ENCODE measurements at places on chromosomes 4 and X.

DNA sequence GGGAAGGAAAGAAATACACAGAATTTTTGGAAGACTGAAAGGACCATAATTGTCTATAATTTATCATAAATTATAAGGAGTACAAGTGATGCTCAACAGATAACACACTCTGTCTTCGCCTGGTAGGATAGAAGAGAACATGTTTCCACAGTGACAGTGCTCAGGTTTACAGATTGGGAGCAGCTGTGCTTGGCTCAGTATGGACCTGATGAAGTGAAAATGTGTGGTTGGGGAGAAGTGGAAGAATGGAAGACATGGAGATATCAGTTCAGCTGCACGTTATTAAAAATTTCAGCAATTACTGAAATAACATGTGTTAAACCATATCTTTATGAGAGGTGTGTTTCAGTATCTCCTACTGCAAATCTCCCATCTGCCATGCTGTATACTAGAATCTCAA lies 90.6 kb downstream of the TLL1 start:
- no peak for DNase-seq

- no peak for DNase-seq
Observed at GRCh38 chrX:41033299-41033698, 51.9 kb upstream of the USP9X start.

GRCh38 chr4:26867914-26868684 lies 7.5 kb downstream of the STIM2 start:
- DNase-seq, result no peak

GRCh38 chr4:185142564-185142911 lies 528 bp upstream of the SLC25A4 start:
- DNase-seq, result no peak

DNA sequence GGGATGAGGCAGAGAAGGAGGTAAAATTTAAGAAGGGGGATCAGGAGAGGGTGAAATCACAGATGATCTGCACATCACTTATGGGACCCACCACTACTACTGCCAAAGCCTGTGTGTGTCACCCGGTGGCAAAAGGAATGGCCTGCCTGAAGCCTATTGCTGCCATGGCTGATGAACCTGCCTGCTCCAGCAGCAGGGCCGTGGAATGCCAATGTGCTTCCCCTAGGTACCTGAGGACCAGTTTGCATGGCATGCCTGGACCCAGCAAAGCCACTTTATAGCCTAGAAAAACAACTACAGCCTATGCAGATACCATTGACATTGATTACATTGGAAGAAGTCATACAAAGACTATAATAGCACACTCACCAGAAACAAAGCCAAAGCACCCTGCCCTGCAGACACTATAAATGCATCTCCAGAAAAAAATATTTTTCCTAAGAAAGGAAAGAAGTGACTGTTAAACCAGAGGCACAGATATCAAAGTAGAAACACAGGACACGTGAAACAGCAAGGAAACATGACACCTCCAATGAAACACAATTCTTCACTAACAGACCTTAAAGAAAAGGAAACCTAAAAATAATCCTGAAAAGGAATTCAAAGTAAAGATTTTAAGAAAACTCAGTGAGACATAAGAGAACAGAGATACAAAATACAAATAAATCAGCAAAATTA lies 680.7 kb upstream of the GRID2 start:
- DNase-seq, result no peak

- DNase-seq, result no peak
Observed at GRCh38 chrX:154325541-154325940, 29.9 kb downstream of the TKTL1 start.

GRCh38 chrX:20029728-20030127 lies 38.9 kb upstream of the BCLAF3 start:
- DNase-seq, result no peak
